ENCODE measurements at places on chromosomes 2 and 18. TPM values are rescaled to one million over a fixed set of nuclear protein-coding genes. Genes with fewer than 3 reads are reported as not detected.

DNA sequence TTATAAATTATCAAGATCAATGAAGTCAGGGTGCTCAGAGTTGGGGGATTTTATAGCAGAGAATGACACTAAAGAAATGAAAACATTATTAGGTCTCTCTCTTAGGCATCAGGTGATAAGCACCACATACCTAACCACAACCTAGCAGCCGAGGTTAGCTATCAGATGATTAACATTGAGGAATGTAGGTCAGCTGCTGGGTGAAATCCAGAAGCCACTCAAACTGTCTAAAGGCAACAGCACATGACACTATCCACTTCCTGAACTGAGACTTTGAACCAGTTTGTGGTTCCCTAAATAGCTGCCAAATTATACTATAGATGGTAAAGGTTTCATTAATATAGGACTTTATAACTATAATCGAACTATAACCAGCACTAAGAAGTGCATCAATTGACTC, 4.7 kb downstream of the EPG5 start:
- H3K27me3 ChIP-seq = no peaks in the 10 kb centered on the region
- H3K4me3 ChIP-seq = no peak overlapping the region
- H3K36me3 ChIP-seq = no peaks in the 10 kb centered on the region
- DNase-seq = no peak
- no peak overlapping the region for H3K27ac ChIP-seq
- peaks cover 8% of the 10 kb centered on the region for H3K4me1 ChIP-seq

GRCh38 chr18:5891854-5892215, 3.5 kb downstream of the TMEM200C start:
- H3K4me3 ChIP-seq = no peak overlapping the region
- H3K4me1 ChIP-seq = peaks cover 2% of the 10 kb centered on the region
- H3K36me3 ChIP-seq = no peaks in the 10 kb centered on the region
- H3K27ac ChIP-seq = no peak overlapping the region
- no peak for DNase-seq

GRCh38 chr2:64453770-64454385, at the start of gene LGALSL:
LGALSL (plus strand) TSS chr2:64454162; CDS start chr2:64454546, 384 bp downstream.
- H3K27me3 ChIP-seq = no peaks in the 10 kb centered on the region
- peak; percentile 79 for DNase-seq
- H3K36me3 ChIP-seq = no peaks in the 10 kb centered on the region
- H3K4me1 ChIP-seq = peaks cover 4% of the 10 kb centered on the region
- H3K4me3 ChIP-seq = peak within 1 kb of the TSS; percentile 91

- no peak for DNase-seq
- H3K27me3 ChIP-seq = no peaks in the 10 kb centered on the region
- H3K4me1 ChIP-seq = peaks cover 7% of the 10 kb centered on the region
- H3K4me3 ChIP-seq = no peak overlapping the region
- H3K27ac ChIP-seq = no peak overlapping the region
Measured at GRCh38 chr2:236665572-236666118, 96.0 kb downstream of the ACKR3 start.

DNA sequence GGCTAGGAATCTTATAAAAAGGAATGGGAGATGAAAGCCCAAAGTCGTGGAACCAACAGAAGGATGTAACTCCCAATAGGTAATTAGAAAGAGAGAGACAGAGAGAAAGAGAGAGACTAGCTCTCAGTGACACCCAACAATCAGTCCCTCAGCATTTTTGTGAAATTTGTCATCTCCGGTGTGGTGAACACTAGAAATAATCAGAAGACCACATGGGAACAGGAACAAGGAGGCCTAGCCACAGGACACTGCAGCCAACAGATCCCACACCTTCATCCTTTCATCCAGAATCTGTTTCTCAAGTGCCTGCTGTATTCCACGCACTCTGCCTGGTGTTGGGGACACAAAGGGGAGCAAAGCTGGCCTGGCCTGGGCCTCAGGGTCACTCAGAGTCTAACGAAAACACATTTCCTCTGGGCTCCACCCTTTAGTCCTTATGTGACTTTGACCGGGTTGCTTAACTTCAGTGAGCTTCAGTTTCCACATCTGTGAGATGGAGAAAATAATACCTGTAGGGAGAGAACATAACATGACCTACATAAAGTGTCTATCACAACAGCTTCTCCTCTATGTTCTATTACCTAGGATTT, 53.1 kb downstream of the EHD3 start:
- H3K4me1 ChIP-seq = no peaks in the 10 kb centered on the region
- no peak overlapping the region for H3K27ac ChIP-seq
- H3K36me3 ChIP-seq = no peaks in the 10 kb centered on the region
- H3K27me3 ChIP-seq = no peaks in the 10 kb centered on the region
- H3K4me3 ChIP-seq = no peak overlapping the region

DNA sequence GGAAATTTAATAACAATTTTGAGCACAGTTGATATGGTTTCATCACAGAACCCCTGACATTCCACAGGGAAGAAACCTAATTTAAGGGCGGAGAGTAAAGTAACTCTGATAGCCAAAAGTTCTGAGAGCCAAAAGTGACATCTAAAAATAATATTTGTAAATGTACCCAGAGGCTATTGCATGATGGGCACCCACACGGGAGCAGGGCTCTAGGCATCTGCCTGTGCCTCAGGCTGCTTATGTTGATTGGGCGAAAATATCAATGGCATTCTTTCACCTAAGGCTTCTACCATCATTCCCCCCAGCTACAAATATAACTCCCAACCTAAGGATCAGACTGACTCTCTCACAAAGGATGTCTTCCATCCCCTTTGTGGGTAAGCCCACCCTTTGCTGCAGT, 54.1 kb upstream of the PTPRM start:
- no peak overlapping the region for H3K4me3 ChIP-seq
- H3K27me3 ChIP-seq = no peaks in the 10 kb centered on the region
- no peak overlapping the region for H3K27ac ChIP-seq
- no peak for DNase-seq
- H3K36me3 ChIP-seq = no peaks in the 10 kb centered on the region
- H3K4me1 ChIP-seq = no peaks in the 10 kb centered on the region

DNA sequence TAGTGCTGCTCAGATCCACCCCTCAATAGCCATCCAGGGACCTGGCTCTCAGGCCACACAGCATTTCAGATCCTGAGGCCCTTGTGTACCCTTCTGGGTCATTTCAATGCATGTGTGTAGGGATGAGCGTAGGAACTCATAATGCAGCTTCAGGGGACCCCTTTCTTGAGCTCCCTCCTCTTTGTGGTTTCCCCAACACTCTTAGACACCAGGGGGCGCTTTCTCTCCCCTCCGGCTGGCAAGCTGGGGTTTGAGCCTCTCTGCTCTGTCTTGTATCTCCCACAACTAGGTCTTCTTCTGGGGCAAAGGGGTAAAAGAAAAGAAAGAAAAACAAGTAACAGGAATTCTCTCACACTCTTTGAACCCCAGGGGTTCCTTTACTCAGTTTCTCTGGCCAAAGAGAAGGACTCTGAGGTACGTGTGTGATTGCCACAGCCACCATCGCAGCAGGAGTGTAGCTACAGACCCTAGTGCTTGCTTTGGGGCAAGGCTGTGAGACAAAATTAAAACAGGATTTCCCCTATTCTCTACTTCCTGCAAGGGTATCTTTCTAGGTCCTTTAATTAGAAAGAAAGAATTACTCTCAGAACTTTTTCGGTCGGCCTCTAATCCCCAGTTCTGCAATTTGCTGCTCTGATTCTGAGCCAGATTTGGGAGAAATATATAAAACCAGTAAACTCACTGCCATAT, 38.0 kb downstream of the CABYR start:
- no peaks in the 10 kb centered on the region for H3K36me3 ChIP-seq
- H3K27me3 ChIP-seq = no peaks in the 10 kb centered on the region
- H3K27ac ChIP-seq = no peak overlapping the region
- H3K4me1 ChIP-seq = no peaks in the 10 kb centered on the region

- no peak overlapping the region for H3K4me3 ChIP-seq
- H3K36me3 ChIP-seq = no peaks in the 10 kb centered on the region
- no peaks in the 10 kb centered on the region for H3K27me3 ChIP-seq
- H3K4me1 ChIP-seq = no peaks in the 10 kb centered on the region
- DNase-seq = no peak
Measured at GRCh38 chr2:132401326-132401725, 15.3 kb upstream of the GPR39 start.

- no peaks in the 10 kb centered on the region for H3K36me3 ChIP-seq
- no peaks in the 10 kb centered on the region for H3K27me3 ChIP-seq
- H3K4me3 ChIP-seq = no peak overlapping the region
- no peak overlapping the region for H3K27ac ChIP-seq
Measured at GRCh38 chr2:42336361-42336965, 24.6 kb downstream of the COX7A2L start.

GRCh38 chr2:222492683-222493082, 68.3 kb downstream of the SGPP2 start:
- H3K36me3 ChIP-seq = no peaks in the 10 kb centered on the region
- no peak overlapping the region for H3K4me3 ChIP-seq
- no peaks in the 10 kb centered on the region for H3K4me1 ChIP-seq
- H3K27me3 ChIP-seq = no peaks in the 10 kb centered on the region
- no peak overlapping the region for H3K27ac ChIP-seq
- no peak for DNase-seq

- no peaks in the 10 kb centered on the region for H3K27me3 ChIP-seq
- no peak overlapping the region for H3K4me3 ChIP-seq
- DNase-seq = no peak
Measured at GRCh38 chr18:78737006-78737915, 242.4 kb upstream of the SALL3 start.

DNA sequence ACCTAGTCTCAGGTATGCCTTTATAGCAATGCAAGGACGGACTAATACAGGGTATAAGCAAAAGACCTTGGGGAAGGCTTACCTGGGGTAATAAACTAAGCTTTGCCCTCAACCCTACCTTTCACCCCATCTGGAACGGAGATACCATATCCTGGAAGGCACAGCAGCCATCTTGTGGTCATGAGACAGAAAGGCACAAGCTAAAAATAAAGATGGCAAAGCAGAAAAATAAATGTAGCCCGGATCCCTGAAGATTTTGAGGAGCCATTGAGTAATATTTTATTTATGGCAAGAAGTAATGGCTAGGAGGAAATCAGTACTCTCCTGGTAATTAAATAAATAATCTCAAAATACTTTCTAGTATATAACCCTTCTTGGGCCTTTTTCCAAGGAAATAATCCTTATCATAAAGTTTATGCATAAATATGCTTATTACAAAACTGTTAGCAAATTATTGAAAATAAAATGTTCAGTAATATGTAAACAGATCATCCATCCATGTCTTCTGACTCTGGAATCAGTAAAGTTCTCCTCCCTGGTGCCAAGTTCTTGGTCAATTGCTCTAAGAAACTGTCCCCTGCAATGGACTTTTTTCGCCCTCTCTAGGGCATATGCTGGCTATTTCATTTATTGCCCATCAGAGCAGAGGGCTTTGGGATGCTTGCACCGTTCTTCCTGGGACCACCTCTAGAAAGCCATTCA, 198.7 kb downstream of the SPP2 start:
- no peaks in the 10 kb centered on the region for H3K4me1 ChIP-seq
- no peaks in the 10 kb centered on the region for H3K36me3 ChIP-seq
- H3K4me3 ChIP-seq = no peak overlapping the region
- no peak overlapping the region for H3K27ac ChIP-seq
- no peak for DNase-seq
- no peaks in the 10 kb centered on the region for H3K27me3 ChIP-seq

The IL36B gene
- total RNA-seq = not detected

The CPLX4 gene
- not detected for total RNA-seq

The INSIG2 gene
- 17.4 TPM for total RNA-seq

The SPC25 gene
- total RNA-seq = 0.66 TPM

The FAM237A gene
- total RNA-seq = not detected

The DOK6 gene
- 1.3 TPM for total RNA-seq

Data from ovary (tissue), 10 donors.